ENCODE measurements at places on chromosomes 4 and X. TPM values are rescaled to one million over a fixed set of nuclear protein-coding genes. Genes with fewer than 3 reads are reported as not detected.

Gene ATP11C
- 22.1 TPM for total RNA-seq

Gene RBMXL3
- not detected for total RNA-seq

Gene UGT2B15
- total RNA-seq, result 0.11 TPM

Gene HSFX4
- total RNA-seq, result not detected

Gene PASD1
- not detected for total RNA-seq

- no peak for DNase-seq
Observed at GRCh38 chr4:67550857-67551256, 5.6 kb upstream of the CENPC start.

GRCh38 chr4:7370038-7370437 is 64.7 kb downstream of the PSAPL1 start:
- DNase-seq, result no peak

- no peak for DNase-seq
Observed at GRCh38 chrX:128616933-128617332, 564.7 kb upstream of the ACTRT1 start.

DNA sequence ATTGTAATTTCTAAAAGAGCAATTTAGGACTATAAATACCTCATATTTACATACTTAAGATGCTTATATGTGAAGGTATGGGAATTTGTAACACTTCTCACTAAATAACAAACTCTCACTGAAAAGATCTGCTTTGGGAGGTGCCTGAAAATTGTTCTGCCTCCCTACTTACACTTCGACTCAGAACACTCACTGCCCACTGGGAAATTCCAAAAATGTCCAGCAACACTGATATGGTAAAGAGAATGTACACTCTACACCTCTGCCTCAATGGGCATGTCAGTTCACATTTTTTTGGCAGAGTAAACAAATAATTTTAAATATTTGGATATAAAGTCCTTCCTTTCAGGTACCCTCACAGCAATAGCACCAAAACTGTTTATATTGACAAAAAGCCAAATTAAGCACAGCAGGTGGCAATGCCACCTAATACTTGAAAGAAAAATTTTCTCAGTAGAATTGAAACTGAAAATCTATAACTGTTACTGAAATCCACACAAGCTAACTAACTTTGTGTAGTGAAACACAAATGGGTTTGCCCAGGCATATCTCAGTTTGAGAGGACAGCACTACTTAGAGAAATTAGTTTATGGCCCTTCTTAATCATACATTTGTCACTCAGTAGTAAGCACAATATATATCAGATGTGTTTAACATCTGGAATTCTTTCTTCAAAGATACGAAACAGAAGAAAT is 67.1 kb downstream of the PRDM5 start:
- DNase-seq, result no peak

- no peak for DNase-seq
Observed at GRCh38 chr4:7323872-7324650, 110.7 kb downstream of the PSAPL1 start.
